ENCODE measurements at places on chromosomes 7 and 10.

DNA sequence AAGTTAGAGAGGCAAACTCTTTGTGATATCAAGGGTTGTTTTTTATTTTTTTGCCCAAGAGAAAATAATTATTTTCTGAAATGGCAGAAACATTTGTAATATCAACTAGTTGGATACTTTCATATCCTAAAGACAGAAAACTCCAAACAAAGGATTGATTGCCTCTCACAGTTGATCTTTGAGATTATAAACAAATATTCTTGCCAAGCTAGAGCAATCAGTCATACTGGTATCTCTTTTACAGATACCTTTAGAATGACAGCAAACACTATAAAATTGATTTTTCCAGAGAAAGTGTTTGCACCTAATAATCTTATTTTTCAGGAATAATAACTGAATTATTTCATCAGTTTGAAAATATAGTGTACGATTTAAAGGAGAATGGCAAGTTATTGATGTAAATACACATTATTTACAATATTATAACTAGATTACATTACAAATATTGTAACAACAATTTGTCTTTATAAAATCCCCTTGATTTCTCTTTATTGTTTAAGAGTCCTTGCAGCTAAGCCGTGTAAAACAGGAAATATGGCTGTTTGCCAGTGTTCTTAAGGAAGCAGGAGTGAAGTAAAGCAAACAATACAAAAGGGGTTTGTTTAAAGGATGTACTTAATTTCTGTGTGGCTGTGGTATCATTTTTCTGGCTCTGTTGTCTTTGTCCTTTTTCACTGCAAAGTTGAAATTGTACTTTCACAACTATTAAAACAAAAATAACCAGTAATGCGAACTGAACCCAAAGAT is 58.4 kb downstream of the MAPK8 start:
- no peak for DNase-seq

DNA sequence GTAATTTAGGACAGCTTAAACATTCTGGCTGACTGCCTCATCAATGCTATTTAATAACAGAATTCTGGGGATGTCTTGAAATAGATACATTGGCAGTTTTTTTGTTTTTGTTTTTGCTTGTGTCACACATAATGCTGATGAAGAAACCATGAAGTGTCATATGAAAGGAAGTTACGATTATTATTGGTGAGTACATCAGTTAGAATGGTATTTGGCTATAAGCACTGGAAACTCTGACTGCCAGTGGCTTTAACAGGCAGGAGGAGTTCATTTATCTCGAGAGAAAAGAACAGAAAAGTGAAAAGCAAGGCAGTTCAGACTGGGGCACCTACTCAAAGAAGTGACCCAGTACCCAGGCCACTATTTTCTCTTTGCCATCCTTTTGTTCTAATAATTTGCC is 18.1 kb downstream of the LSM8 start:
- DNase-seq: no peak

- no peak for DNase-seq
These were observed 24.4 kb downstream of the ASNS start for GRCh38 chr7:97847791-97848190.

- DNase-seq: no peak
These were observed 6.8 kb upstream of the AEBP1 start for GRCh38 chr7:44097064-44097932.

GRCh38 chr7:50795831-50796230 is 13.1 kb upstream of the GRB10 start:
- DNase-seq: no peak

- DNase-seq: peak; percentile 70
These were observed 184.0 kb upstream of the INHBA start for GRCh38 chr7:41886901-41887311.

DNA sequence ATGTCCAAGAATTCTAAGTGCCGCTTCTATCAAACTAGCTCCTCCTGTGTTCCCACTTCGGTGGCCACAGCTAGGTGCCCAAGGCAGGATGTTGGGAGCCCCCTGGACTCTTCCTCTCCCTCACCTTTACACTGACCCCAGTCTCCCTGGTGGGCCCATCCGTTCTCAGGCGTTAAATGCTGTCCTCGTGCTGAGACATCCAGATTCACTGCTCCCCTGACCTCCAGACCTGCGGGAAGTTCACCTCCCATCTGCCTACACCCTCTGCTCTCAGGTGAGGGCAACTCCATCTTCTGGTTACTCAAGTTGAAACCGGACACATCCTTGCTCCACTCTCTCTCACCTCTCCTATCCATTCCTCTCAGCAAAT is 114.3 kb downstream of the ARHGAP22 start:
- no peak for DNase-seq

GRCh38 chr7:55344840-55345239 is 20.3 kb upstream of the LANCL2 start:
- DNase-seq: no peak

GRCh38 chr7:104951546-104951945 is 62.5 kb upstream of the KMT2E start:
- no peak for DNase-seq

- peak; percentile 88 for DNase-seq
These were observed 105.4 kb upstream of the FAM133B start for GRCh38 chr7:92695308-92696261.

- no peak for DNase-seq
These were observed 370.5 kb downstream of the ZNF716 start for GRCh38 chr7:57820477-57820876.

- DNase-seq: no peak
These were observed 16.8 kb downstream of the CALU start for GRCh38 chr7:128755819-128756476.

DNA sequence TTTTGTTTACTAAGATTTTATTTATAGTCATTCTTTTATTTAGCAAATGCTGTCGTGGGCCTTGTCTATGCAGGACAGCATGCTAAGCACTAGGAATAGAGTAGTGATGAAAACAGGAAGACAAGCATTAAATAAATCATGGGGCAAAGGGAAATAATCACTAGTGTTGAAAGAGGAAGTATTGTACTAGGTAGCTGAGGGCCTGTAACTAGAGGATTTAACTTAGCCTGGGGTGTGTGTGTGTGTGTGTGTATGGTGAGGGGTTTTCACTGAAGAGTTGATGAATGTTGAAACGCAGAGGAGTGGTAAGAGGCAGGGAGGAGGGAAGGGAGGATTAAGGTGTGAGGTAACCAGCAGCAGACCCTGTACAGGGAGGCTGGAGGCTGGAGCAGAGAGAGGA is 446.4 kb downstream of the SDK1 start:
- DNase-seq: no peak

DNA sequence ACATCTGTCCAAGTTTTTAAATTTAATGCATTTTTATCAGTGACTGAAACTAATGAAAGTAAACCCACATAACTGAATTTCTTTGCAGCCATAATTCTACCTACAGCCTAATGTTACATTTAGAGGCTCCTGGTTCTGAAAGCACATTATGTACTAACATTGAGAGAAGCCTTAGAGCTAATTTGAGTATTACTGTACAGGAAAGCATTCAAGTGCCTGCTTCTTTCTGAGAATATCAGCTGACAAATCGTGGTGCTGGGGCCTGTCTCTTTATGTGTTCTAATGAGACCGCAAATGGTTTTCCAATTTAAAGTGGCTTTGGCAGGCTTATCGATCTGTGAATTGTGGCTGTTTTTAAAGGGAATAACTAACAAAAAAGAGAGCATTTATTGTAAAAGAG is 32.3 kb upstream of the DGKB start:
- DNase-seq: no peak

- no peak for DNase-seq
These were observed 102.4 kb downstream of the SVIL start for GRCh38 chr10:29532256-29532878.
